ENCODE measurements at places on chromosomes 1 and 21.
A peak's percentile ranks its signal among the peaks of the same experiment; 100 is the strongest.

DNA sequence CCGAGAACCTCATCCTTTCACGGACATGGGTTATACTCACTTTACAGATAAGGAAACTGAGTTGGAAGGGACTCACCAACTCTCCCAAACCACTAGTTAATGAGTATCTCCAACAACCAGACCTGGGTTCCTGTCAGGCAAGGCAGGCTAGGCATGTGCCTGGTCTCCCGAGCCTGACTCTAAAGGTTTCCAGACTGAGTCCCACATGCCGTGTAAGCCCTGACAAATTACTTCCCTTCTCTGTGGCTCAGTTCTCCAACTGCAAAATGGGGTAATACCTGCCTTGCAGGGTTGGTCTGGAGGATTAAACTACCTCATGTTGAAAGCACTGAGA is 34.3 kb downstream of the SSBP3 start:
- DNase-seq: peak; percentile 82

DNA sequence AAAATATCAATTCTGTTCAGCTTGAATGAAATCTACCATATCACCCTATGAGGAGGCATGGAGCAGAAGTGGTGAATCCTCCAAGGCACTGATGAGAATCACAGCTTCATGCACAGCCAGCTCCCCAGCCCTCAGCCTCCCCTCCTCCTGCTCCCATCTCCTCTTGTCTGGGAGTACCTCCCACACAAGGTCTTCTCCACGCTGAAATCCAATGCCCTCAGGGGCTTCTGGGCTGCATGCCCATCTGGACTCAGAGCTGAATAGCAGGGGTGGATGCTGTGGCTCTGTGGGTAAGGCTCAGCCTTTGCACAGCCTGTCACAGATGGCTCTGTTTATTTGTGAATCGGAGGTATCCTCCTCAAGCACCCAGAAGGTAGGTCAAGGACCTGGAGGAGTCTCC is 48.6 kb downstream of the KCNC4 start:
- no peak for DNase-seq

GRCh38 chr1:215523128-215523861 is 43.8 kb upstream of the KCTD3 start:
- no peak for DNase-seq

- peak; percentile 57 for DNase-seq
Observed at GRCh38 chr1:27596261-27596660, 7.7 kb downstream of the AHDC1 start.

GRCh38 chr1:182672487-182672836 is 11.9 kb downstream of the RGS8 start:
- no peak for DNase-seq

GRCh38 chr21:45551783-45552695 is 9.8 kb upstream of the SLC19A1 start:
- no peak for DNase-seq

DNA sequence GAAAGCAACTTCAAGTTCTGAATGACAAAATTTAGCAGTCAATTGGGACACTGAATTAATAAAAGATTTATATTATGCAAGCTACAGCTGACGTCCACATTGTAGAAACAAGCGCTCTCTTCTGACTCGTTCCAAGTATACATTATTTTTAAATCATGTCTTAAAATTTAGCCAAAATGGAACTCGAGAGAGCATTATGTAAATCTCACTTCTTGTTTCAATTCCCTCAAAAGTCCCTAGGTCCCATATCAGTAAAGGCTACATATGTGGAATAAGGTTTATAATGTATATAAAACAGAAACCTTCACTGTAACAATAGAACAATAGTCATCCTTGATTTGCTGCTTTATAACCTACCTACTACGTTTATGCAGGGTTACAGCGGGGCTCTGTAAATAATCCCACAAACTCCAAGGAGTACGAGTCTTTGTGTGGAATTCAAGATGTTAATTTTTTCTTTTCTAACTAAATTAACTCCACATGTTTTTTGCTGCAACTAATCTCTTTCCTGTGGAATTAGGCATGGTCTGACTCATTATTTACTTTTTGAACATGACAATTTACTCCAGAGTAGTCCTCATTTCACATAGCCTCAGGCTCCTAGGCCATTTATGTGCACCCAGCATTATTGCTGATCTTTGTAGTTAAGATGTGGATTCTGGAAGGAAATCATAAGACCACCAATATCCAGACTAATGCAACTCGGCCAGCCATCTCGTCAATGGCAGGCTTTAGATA is 785.1 kb downstream of the LTN1 start:
- no peak for DNase-seq

DNA sequence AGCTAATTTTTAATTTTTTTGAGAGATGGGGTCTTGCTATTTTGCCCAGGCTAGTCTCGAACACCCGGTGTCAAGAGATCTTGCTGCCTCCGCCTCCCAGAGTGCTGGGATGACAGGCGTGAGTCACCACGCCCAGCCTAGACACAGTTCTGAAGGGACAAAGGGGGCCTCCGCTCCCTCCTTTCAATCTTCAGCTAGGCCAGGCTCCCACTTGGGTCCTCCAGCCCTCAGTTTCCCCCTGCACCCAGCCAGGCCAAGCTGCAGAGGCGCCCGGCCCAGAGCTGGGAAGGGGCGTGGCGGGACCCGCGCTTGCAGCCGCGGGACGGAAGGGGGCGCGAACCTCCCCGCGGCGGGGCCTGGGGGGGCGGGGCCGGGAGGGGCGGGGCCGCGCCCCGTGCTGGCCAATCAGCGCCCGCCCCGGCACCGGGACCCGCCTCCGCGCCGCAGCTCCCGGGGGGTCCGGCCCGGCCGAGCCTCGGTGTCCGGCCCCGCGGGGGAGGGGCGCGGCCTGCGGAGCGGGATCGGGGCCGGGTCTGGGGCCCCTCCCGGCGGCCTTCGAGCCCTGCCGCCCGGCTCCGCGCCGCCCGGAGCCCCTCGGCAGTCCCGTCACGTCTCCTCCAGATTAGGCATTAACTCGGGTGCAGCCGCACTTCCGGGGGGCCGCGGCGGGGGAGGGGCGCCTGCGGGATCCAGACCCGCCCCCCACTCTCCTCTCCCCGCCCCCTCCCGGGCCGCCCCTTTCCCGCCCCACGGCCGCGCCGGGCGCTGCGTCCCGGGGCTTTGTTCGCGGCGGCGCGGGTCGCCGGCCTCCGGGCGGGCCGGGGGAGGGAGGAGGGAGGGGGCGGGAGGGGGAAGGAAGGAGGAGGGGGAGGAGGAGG is 559 bp upstream of the AGRN start:
- DNase-seq: peak; percentile 48

DNA sequence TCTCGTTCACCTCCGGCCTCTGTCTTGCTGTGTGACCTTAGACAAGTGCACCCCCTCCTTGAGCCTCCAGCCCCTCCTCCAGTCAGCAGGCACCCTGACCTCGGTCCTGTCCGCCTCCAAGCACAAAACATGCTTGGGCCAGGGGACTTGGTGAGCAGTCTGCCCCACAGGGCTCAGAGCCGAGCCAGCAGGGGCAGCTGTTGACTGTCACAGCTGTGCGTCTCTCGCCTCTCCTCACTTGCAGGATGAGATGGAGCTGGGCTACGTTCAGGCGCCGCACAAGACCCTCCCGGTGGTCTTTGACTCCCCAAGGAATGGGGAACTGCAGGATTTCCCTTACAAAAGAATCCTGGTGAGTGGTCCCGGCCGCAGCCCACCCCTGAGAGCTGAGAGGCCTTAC is 24.2 kb downstream of the PADI3 start:
- DNase-seq: no peak

DNA sequence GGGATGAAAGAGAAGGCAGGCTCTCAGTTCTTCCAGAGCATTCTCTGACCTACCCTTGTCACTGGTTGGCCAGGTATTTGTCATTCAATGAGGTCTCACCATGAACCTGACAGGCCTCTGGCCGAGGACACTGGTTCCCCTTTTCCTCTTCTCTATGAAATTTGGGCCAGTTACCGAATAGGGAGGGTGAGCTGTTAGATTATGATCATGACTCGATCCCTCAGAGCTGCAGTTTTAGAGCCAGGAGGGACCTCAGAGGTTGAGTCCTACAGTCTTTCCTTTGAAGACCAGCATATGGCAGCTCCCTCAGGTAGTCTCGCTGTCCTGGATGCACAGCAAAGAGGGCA is 29.5 kb upstream of the CLSTN1 start:
- DNase-seq: no peak

DNA sequence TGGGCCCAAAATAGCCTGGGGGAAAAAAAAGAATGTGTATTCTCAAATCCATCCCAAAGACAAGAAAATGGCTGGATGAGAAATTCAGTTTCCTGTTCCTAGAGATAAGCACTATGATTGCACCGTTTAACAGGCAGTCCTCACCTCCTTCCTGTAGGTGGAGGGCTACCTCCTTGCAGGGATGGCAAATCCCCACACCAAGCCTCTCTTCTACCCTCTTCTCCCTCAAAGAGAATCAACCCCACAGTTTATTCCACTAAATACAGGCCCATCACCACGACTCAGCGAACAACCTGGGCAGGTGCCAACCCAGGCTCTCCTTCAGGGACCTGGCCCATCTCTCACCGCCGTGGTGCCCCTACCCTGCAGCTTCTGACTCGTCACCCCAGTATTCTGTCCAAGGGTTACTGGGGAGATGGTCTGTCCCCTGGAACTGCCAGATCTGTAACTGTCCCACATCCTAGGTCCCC is 3.4 kb upstream of the CHD5 start:
- no peak for DNase-seq

DNA sequence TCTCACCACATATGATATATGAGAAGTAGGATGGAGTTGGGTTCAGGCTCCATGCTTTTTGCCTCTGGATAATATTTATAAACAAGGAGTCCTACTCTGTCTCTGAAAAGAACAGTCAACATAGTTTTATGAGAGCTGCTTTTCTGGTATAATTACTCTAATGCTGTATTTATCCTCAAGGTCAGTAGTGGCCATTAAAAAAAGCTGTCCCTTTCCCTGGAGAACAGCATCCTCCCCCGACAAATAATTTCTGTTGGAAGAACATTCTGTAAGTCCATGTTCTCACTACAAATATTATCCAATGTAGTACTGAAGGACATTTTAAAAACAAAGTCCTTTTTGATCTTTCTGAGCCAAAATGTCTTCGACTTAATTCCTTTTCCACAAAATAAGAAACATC is 9.0 kb upstream of the RGS5 start:
- DNase-seq: no peak

GRCh38 chr1:247713753-247714152 is 2.7 kb downstream of the OR6F1 start:
- no peak for DNase-seq

- DNase-seq: no peak
Observed at GRCh38 chr1:7558481-7558880, 212.6 kb upstream of the VAMP3 start.

- no peak for DNase-seq
Observed at GRCh38 chr1:201288765-201289164, 5.5 kb downstream of the PKP1 start.

GRCh38 chr1:17606826-17607440 is 67.4 kb downstream of the ARHGEF10L start:
- peak; percentile 67 for DNase-seq

- peak; percentile 90 for DNase-seq
Observed at GRCh38 chr1:17075470-17076255, 21.8 kb upstream of the SDHB start.

DNA sequence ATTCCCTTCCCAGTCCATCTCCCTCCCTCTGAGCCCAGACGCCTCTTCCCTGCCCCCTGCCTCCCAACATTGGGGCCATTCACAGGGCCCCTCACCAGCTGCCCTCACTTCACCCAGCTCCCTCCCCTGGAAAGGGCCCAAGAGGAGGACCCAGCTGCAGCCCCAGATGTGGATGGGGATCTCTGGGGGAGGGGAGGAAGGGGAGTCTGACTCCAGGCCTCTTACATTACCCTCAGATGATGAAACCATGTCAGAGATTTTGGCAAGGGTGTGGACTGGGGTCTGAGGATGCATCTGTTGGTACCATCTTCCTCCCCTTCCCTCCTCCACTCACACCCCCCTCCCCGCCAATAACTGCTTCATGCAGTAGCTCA is 1.1 kb upstream of the KIF21B start:
- DNase-seq: no peak

All from HL-60 (cell line).